ENCODE measurements at places on chromosomes 16 and 17.

GRCh38 chr17:30514895-30515596 lies 37.8 kb downstream of the GOSR1 start:
- no peak for DNase-seq

GRCh38 chr16:31020536-31020935 lies 10.1 kb upstream of the STX1B start:
- DNase-seq = no peak

DNA sequence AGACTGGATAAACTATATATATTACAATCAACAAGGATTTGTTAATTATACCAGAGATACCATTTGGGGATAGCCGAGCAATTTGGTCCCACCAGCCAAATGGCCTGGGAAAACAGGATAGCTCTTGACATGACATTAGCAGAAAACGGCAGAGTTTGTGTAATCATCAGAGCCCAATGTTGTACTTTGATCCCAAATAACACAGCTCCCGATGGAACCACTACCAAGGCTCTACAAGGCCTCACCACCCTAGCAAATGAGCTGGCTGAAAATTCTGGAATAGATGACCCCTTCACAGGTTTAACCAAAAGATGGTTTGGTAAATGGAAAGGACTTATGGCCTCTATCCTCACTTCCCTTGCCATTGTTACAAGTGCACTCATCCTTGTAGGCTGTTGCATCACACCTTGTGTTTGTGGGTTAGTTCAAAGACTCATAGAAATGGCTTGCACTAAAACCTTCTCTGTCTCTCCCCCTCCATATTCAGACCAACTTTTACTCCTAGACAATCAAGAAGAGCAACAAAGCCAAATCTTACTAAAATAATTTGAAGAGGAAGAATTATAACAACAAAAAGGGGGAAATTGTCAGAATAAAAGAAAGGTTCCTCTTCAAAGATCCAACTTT lies 9.5 kb downstream of the TXNL4B start:
- DNase-seq = no peak

DNA sequence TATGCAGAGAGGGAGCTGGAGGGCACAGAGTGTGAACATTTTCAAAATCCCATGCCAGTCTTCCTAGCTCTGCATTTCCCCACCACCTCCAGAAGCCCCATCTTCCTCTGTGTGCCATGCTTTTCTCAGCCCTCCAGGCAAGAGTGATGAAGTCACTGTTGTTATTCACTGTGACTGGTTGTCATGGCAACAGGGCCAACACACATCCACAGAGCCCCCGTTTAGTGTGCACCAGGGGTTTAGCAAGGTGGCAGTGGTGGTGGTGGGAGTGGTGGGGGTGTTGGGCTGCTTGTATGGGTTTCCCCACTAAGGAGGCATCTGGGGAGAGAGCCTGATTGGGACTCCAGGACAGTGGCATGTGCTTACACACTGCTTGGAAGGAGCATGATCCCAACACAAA lies 309.9 kb upstream of the ASIC2 start:
- DNase-seq = no peak

DNA sequence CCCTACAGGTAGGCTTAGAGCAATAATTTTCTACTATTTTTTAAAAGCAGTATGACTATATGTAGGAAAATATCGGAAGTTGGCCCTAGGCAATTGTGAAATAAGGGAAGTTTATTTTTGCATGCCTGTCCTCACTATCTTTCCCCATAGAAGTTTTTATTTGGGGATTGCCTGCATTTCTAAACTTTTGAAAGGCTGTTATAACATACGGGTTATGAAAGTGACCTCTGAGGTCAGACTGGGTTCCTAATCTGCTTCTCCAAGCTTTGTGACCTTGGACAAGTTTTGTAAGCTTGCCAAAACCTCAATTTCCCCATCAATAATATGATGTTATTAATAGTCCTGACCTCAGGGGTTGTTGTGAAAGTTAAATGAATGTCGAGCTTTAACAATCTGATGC lies 67.1 kb downstream of the ARHGAP44 start:
- DNase-seq = no peak

DNA sequence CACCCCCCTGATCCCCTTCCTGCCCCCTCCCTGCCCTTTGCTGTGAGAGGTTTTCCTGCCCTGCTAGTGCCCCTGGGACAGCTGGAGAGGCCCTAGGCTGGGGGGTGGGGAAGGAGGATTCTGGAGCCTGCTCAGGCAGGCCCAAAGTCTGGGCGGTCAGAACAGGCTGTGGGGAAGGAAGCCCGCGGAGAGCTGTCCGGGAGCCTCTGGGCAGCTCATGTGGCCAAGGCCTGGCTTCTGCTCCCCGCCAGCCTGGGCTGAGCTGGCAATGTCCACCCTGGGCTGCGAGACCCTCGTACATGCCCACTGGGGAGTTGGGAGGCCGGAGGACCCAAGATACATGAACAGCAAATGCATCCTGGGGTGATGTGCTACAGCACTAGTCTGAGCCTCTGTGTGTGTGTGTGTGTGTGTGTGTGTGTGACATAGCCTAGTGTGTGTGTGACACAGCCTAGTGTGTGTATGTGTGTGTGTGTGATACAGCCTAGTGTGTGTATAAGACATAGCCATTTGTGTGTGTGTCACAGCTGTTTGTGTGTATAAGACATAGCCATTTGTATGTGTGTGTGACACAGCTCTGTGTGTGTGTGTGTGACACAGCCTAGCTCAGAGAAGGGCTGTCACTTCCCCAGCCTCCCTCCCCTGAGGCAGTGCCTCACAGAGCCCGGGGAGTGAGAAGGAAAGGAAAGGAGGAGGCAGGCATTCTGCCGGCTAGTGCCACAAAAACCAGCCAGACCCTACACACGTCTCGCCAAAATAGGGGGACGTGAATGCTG lies 201.4 kb upstream of the CIBAR2 start:
- no peak for DNase-seq

Measured in activated CD4-positive, alpha-beta T cell treated with anti-CD3 and anti-CD28 coated beads, Interleukin-2, Interleukin-6, amounts not matched to agents 100 ng/mL and 50 ng/mL, durations not matched to agents 16 hours and 8 hours (primary cell).